ENCODE measurements at places on chromosomes 3 and 15. TPM values are rescaled to one million over a fixed set of nuclear protein-coding genes. Genes with fewer than 3 reads are reported as not detected.

FGD5 gene
- 0.31 TPM for total RNA-seq

FEM1B gene
- total RNA-seq: 45.1 TPM

ACKR2 gene
- 2.8 TPM for total RNA-seq

CCDC39 gene
- not detected for total RNA-seq

CELSR3 gene
- total RNA-seq: 20.2 TPM

LDHAL6B gene
- not detected for total RNA-seq

CPLX3 gene
- not detected for total RNA-seq

SMCO1 gene
- total RNA-seq: not detected

C15orf62 gene
- total RNA-seq: 1.1 TPM

TMC3 gene
- not detected for total RNA-seq

MESP2 gene
- total RNA-seq: not detected

PLXND1 gene
- total RNA-seq: 3.7 TPM

MEX3B gene
- 0.63 TPM for total RNA-seq

FBLN2 gene
- total RNA-seq: 2.6 TPM

LRRN1 gene
- total RNA-seq: 1.7 TPM

ITGA11 gene
- total RNA-seq: 0.39 TPM

MKRN2 gene
- 21.0 TPM for total RNA-seq

CEP97 gene
- 26.2 TPM for total RNA-seq

FOXL2 gene
- total RNA-seq: not detected

TMOD2 gene
- 12.0 TPM for total RNA-seq

PRTG gene
- total RNA-seq: not detected

SPTBN5 gene
- total RNA-seq: 0.16 TPM

FILIP1L gene
- total RNA-seq: 1.7 TPM

EIF4E3 gene
- total RNA-seq: 59.4 TPM

FSTL1 gene
- total RNA-seq: 0.50 TPM

SKOR1 gene
- total RNA-seq: 0.32 TPM

ADGRG7 gene
- total RNA-seq: 26.5 TPM

ARL14 gene
- total RNA-seq: not detected

RBMS3 gene
- 0.29 TPM for total RNA-seq

POPDC2 gene
- total RNA-seq: 4.8 TPM

PLAAT1 gene
- not detected for total RNA-seq

IGSF11 gene
- total RNA-seq: 2.0 TPM

RAP2B gene
- 17.2 TPM for total RNA-seq

C3orf20 gene
- total RNA-seq: 0.10 TPM

FANCD2OS gene
- not detected for total RNA-seq

NOX5 gene
- not detected for total RNA-seq

RTP3 gene
- not detected for total RNA-seq

ARNT2 gene
- total RNA-seq: not detected

ZNF774 gene
- 0.60 TPM for total RNA-seq

BTLA gene
- 22.3 TPM for total RNA-seq

MDFIC2 gene
- not detected for total RNA-seq

CMTM8 gene
- 2.1 TPM for total RNA-seq

NPAP1 gene
- not detected for total RNA-seq

SPSB4 gene
- not detected for total RNA-seq

INSYN1 gene
- not detected for total RNA-seq

RBPMS2 gene
- total RNA-seq: not detected

THAP10 gene
- not detected for total RNA-seq

TEX55 gene
- not detected for total RNA-seq

NANOGP8 gene
- not detected for total RNA-seq

CKMT1B gene
- total RNA-seq: not detected

SLC28A2 gene
- total RNA-seq: not detected

POLQ gene
- 35.6 TPM for total RNA-seq

LCTL gene
- not detected for total RNA-seq
